ENCODE measurements at places on chromosomes 5 and 9.

DNA sequence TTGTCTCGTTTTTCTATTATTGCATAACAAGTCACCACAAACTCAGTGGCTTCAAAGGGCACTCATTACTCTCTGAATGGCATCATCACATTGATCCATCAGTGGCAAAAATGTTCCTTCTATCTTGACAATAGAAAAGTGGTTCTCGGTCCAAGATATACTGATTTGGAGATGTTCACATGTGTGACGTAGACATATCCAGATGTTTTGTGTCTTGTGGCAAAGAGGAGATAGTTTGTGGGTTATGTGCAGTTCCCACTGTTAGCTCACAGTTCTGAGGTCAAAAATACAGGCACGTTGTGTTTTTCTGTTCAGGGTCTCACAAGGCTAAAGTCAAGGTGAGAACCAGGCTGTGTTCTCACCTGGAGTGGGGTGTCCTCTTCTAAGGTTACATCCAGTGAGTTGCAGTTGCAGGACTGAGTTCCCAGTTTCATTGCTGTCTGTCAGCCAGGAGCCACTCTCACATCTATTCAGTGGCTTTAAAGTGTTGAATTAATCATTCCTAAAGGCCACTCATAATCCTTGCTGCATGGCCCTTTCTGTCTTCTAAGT lies 55.3 kb downstream of the GAS1 start:
- no peak for DNase-seq

DNA sequence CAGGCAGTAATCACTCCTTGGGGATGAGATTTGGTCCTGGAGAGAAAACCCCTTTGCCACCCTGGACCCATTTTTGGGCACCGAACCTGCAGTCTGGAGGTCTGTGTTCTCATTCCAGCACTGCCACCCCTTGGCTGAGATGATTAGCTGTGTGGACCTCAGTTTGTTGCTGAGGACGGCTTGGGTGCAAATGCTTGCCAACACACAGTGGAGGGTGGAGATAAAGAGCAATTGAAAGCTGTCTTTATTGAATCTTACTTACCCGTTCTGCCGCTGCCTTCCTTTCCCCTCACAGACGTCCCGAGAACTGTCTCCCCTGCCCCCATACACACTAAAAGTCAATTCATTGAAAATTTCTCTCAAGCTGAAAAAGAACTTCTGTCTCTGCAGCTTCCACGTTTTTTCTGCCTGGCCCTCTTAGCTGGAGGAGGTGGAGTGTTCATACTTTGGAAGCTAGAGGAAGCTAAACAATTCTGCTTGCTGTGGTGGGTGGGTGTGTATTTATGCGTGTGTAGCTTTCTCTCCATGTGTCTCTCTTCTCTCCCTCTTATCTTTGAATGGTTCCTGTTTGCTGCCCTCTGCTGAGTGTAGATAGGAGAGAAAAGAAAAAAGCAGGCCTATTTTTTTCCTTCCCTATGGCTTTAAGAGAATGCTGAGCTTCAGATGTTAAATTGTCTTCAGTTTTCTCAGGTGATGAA lies 6.6 kb downstream of the GALNT10 start:
- no peak for DNase-seq

DNA sequence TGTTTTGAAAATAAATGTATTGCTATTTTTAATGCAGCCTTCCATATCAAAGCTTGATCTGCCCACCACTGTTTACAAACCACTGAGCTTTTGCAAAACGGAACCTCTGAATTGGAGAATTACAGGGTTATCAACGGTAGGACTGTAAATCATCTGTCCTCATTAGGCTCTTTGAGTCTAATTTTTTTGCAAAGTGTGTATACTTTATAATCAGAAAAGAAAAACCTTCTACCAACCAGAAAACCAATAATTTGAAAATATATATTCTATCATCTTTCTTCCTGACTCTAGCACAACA lies 6.8 kb upstream of the SLC2A8 start:
- no peak for DNase-seq

GRCh38 chr5:177458912-177459350 lies 12.3 kb downstream of the PRR7 start:
- DNase-seq: no peak

- DNase-seq: no peak
Observed at GRCh38 chr5:69188811-69189161, 597 bp upstream of the CENPH start.

GRCh38 chr9:130995086-130996011 lies 13.6 kb upstream of the LAMC3 start:
- no peak for DNase-seq
